Urothelium cell line (cell line): ENCODE measurements at places on chromosomes 3 and 15.

GRCh38 chr3:177523067-177523675 lies 325.9 kb upstream of the TBL1XR1 start:
- DNase-seq = no peak

- no peak for DNase-seq
Measured at GRCh38 chr15:35038626-35039451, 46.3 kb downstream of the NANOGP8 start.

DNA sequence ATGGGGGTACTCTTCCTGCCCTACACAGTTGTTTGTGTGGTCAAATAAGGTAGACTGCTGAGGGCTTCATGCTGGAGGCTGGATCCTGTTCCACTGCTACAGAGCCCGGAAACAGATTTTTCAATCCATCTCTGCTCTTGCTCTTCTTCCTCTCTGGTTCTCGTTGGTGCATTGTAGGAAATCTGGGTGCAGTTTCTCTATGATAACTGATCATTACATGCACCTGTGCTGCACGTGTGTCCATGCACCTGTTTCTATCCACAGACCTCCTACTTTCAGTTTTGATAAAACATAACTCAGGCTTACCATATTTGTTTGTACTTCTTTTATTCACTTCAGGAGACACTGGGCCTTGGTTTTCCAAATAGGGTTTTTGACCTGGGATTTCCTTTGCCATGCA lies 21.3 kb downstream of the MINAR1 start:
- DNase-seq = no peak

- DNase-seq = no peak
Measured at GRCh38 chr3:140051019-140051957, 116.3 kb downstream of the CLSTN2 start.

- no peak for DNase-seq
Measured at GRCh38 chr3:46466871-46467403, 2.2 kb upstream of the LTF start.

- no peak for DNase-seq
Measured at GRCh38 chr3:71433631-71434030, 149.9 kb downstream of the FOXP1 start.

GRCh38 chr3:49840388-49840787 lies 16.0 kb downstream of the TRAIP start:
- DNase-seq = no peak

GRCh38 chr3:169494982-169495381 lies 168.5 kb downstream of the MECOM start:
- no peak for DNase-seq

- DNase-seq = peak; percentile 32
Measured at GRCh38 chr3:167876620-167877281, 141.2 kb downstream of the SERPINI1 start.

GRCh38 chr3:46673151-46674030 lies 20.1 kb downstream of the ALS2CL start:
- DNase-seq = no peak

- DNase-seq = no peak
Measured at GRCh38 chr15:73108676-73109075, 56.4 kb downstream of the NEO1 start.

DNA sequence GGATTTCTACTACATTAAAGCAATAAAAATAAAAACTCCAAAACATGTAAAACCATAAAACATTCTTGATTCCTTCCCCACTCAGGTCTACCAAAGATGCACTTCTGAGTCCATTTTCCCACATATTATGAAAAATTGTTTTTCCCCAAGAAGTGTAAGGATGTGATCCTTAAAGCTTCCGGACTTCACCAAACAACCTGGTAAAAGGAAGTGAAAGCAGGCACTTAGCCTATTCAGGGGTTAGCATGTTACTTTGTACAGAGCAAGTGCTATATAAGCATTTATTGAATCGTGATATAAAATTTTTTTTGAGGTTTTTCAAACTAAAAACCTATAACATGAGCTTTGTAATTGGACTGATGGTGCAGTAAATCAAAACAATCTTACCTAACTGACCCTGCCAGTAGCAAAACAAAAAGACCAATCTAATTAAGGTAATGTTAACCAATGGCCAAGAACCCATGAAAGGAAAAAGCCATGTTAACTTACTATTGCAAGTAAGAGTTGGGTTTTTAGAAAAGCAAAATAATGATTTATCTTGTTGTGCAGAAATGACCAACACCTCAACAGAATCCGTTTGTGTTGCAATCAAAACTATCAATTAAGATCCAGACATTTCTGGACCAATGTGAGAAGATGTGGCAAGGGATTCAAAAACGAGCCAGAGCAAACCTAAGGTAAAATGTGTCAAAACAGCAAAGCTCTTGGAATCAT lies 1.8 kb downstream of the SETD2 start:
- DNase-seq = no peak

GRCh38 chr3:71183549-71183948 lies 400.0 kb downstream of the FOXP1 start:
- DNase-seq = no peak

- no peak for DNase-seq
Measured at GRCh38 chr3:143608966-143609365, 239.3 kb downstream of the SLC9A9 start.

DNA sequence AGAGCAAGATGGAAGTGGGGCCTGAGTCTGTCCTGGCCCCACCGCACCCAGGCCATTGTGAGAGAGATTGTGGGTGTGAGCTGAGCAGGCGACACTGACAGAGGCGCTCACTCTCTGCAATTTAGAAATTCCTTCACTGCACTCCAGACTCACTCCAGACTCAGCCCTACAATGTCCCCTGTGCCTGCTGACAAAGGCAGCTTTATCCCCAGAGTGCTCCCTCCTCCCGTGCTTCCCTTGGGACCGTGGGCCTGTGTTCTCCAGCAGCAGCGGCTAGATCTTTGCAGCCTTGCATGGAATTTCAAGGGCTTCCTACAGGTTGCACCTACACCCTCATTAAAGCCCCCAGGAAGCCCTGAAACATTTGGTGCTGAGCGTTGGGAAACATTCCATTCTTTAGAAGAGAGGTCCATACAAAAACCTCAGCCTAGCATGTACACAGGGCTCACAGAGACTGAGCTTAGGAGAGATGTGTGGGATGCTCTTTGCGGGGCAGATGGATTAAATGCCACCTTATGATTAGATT lies 1.3 kb upstream of the IL16 start:
- no peak for DNase-seq

- no peak for DNase-seq
Measured at GRCh38 chr15:66730168-66731021, 28.4 kb downstream of the SMAD6 start.

DNA sequence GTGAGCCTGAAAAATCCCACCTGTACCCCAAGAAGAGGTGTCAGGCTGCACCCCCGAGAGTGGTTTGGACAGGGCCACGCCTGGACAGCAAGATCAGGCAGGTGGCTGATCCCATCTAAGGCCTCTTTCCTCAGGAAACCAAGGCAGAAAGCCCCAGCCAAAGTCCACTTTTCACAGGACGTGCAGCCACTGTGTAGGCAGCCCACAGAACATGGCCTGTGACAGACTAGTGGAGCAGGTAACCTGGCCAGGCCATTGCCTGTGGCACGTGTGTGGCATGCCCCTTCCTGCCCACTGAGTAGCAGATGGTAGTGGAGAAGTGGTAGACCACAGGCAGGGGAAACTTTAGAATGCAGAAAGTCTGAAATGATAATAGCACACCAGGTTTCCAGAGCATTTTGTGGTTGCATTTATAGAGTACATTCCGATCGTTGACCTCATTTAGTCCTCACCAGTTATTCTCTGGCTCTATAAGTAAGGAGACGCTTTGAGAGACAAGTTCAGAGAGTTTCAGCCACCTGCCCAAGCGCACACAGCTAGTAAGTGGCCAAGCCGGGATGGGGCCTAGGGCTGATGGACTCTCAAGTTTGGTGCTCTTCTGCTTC lies 68.7 kb downstream of the AAGAB start:
- DNase-seq = no peak

- DNase-seq = no peak
Measured at GRCh38 chr3:85303156-85303555, 344.4 kb downstream of the CADM2 start.

DNA sequence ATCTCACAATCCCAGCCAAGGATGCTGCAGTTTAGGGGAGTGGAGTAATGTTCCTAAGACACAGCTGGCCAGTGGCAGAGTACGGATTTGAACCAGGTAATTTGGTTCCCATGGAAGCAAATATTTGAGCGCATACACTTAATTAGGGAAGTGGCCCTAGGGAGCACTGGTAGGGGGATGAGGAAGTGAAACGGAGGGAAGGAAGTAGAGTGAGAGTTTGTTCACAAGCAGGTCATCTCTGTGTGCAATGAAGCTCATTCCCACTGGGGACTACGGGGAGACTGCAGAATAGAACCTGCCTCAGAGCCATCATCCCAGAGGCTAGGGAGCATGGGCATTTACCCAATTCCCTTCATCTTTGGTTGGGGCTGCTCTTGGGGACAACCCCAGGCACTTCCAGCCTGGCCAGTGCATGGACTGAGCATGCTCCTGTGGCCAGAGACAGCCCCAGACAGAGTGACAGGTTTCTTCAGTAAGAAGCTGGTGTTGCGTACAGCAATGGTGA lies 317.2 kb upstream of the PROK2 start:
- no peak for DNase-seq

DNA sequence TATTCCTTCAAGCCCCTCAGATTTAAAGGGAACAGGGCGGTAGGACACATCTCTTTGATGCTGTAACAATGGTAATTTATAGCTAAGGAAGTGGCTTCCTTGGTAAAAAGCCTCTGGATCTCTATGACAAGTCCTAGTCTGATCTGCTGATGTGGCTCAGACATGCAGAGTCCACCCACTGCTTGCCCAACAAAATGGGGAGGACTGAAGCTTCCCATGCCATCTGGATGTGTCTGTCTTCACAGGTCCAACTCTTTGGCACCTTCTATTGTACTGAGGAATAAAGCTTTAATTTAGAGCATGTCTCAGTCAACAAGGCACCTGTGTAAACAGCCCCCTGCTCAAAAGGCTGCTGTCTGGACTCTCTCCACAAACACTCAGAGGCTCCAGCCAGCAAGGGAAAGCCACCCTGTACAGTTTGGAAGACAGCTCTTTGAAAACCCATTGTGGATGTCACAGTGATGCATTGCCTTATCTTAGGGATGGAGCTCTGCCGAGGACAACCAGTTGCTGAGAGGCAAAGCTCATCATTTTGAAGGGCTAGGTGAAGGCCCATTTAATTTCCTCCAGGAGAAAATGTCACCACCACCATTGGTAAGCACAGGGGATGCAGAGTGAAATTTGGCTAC lies 348.6 kb upstream of the GRM7 start:
- no peak for DNase-seq

- DNase-seq = no peak
Measured at GRCh38 chr15:86591994-86592735, 512.5 kb downstream of the AGBL1 start.

GRCh38 chr3:28008235-28008634 lies 233.2 kb upstream of the CMC1 start:
- no peak for DNase-seq
